ENCODE measurements at places on chromosomes 11 and 22.

DNA sequence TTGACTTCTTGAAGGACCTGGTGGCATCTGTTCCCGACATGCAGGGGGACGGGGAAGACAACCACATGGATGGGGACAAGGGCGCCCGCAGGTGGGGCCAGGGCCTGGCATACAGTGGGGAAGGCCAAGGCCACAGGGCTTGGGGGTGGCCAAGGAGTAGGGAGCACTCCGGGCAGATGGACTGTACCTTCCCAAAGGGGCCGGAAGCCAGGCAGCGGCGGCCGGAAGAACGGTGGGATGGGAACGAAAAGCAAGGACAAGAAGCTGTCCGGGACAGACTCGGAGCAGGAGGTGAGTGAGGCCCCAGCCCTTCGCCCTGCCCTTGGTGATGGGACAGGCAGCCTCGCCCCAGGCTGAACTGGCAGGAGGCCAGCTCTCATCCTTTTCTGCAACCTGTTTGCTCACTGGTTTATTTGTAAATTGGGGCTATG is 1.2 kb downstream of the DRAP1 start:
- DNase-seq: no peak

DNA sequence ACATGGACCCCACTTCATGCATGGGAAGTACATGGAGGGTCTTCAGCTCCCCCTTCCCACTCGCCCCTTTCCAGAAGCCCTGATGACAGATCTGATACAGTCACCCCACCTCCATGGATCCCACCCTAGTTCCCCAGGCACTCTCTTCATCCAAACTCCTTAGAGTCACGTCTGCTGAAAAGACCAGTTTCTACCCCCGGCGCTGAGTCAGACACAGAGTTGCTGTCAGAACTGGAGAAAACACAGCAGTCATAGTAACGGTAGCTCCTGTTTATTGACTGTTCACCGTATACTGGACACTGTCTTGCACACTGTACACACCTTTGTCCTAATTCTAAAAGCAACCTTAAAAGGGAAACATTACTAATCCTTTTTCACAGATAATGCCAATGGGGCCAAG is 29.1 kb downstream of the DRD2 start:
- DNase-seq: no peak

DNA sequence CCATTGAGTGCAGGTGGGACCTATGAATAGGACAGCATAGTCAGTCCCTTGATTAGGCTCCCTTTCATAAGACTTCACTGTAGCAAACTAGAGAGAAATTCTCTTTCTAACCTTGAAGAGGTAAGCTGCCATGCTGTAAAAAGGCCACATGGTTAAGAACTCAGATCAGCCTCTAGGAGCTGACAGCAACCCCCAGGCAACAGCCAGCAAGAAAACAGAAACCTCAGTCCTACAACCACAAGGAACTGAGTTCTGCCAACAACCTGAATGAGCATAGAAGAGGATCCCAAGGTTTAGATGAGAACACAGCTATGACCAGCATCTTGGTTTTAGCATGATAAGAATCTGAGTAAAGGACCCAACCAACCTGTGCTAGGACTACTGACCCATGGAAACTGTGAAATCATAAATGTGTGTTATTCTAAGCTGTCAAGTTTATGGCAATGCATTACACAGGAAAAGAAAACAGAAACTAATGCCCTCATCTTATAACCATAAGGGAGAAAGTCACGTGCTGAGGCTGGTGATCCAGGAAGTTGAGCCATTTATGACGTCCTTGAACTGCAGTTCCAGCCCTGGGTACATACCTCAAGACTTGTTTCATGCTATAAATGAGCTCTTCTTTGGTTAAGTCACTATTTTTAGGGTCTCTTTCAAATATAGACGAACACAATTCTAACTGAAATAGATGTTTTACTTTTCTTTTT is 43.3 kb downstream of the RAB38 start:
- no peak for DNase-seq

- no peak for DNase-seq
These were observed 79.9 kb downstream of the DEUP1 start for GRCh38 chr11:93410441-93410840.

GRCh38 chr11:118002010-118002540 is 15.9 kb downstream of the IL10RA start:
- DNase-seq: no peak

DNA sequence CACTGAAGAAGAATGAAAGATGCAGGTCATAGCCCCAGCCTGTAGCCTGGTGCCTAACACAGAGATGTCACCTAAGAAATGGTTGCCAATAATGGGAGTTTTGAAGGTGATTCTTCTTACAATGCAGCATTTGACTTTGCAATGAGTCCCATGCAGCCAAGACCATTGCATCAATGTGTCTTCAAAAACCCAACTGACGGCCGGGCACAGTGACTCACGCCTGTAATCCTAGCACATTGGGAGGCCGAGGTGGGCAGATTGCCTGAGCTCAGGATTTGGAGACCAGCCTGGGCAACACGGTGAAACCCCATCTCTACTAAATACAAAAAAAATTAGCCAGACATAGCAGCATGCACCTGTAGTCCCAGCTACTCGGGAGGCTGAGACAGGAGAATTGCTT is 89.3 kb upstream of the ASPHD2 start:
- no peak for DNase-seq

DNA sequence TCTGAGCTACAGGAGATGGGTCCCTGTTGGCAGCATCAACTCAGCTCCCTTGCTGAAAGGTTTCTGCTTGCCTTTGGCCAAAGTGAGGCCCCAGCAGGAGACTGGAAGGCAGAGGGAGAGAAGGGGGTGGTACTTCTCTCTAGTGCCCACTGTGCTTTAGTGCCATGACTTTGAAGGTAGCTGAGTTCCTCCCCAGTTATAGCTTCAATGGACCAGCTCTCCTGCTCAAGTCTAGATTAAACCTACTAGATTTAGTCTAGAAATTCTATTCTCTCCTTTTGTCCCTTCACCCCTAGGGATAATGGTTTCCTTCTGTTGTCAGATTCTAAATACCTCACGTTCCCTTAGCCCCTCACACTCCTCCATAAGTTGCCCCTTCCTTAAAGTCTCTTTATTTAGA is 119.2 kb downstream of the TIMP3 start:
- no peak for DNase-seq

DNA sequence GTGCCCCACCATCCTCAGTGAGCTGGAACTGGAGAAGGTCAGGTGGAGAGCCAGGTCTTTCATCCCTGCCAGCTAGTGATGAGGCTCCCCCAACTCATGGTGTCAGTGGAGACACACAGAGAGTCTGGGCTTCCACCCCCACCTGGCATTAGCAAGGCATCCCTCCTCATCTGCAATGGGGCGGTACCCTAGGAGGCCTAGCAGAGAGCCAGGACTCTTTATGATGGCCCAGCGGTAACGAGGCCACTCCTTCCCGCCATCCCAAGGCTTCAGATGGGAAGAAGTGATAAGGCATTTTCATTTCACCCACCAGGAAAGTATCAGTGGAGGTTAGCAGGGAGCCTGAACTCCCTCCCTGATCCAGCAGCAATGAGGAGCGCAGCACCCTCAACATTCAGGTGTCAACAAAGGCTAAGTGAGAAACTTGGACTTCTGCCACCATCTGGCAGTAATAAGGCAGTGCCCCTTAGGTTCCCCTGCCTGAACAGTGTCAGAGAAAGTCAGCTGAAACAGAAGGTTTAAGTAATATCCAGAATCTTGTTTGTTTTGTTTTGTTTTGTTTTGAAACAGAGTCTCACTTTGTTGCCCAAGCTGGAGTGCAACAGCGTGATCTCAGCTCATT is 40.5 kb upstream of the FBLN1 start:
- DNase-seq: no peak

All from ELF-1 (cell line).